Naive thymus-derived CD8-positive, alpha-beta T cell (primary cell): ENCODE measurements at places on chromosomes 16 and 17. TPM values are rescaled to one million over a fixed set of nuclear protein-coding genes. Genes with fewer than 3 reads are reported as not detected.

DNA sequence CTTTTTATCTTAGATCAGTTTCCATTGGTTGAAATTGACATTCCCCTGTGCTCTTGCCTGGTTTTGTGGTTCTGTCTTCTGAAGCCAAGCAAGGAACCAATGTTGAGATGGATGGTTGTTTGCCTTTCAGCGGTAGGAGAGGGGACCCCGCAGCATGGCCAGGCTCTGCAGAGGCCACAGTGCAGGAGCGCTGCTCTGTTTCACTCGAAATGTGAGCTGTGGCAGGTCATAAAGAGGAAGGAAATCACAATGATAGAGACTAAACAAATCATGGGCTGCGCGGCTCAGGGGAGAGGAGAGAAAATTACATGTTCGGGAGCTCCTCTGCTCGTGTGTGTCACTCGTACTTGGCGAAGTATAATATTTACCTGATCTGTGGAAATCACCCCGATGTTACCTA lies 148.2 kb downstream of the SNX29 start:
- H3K36me3 ChIP-seq = peaks cover 38% of the 10 kb centered on the region
- H3K27me3 ChIP-seq = no peaks in the 10 kb centered on the region
- H3K4me3 ChIP-seq = no peak overlapping the region
- peaks cover 42% of the 10 kb centered on the region for H3K4me1 ChIP-seq
- peak; percentile 20 for DNase-seq
- peak overlapping the region; percentile 86 for H3K27ac ChIP-seq

KRTAP4-4 gene
- not detected for total RNA-seq

DNA sequence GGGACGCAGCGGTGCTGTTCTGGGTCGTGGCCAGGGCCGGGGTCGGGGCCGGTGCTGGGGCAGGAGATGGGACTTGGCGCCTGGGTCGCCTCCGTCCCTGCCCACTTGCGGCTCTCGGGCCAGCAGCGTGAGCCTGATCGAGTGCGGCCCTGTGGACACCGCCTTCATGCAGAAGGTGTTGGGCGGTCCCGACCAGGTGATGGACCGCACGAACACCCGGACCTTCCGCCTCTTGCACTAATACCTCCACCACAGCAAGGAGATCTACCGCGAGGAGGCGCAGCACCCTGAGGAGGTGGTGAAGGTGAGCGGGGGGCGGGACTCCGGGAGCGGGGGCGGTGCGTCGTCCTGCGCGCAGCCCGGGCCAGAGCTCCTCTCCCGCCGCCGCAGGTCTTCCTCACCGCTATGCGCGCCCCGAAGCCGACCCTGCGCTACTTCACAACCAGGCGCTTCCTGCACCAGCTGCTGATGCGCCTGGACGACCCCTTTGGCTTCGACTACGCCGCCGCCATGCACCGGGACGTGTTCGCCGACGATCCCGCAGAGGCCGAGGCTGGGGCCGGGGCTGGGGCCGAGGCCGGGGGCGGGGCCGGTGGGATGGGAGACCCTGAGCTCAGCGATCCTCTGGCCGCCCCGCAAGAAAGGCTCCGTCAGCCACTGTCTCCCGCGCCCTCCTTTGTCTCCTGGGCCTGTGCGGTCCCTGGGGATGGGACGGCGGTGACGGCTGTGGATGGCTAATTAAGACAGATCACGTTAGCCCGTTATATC lies 4.5 kb upstream of the HSD17B1 start:
- peak overlapping the region; percentile 39 for H3K4me3 ChIP-seq
- H3K4me1 ChIP-seq = peaks cover 13% of the 10 kb centered on the region
- no peaks in the 10 kb centered on the region for H3K36me3 ChIP-seq
- DNase-seq = peak; percentile 74

NFATC3 gene
- 156 TPM for total RNA-seq

- peak overlapping the region; percentile 25 for H3K4me3 ChIP-seq
- peaks cover 38% of the 10 kb centered on the region for H3K4me1 ChIP-seq
- H3K27ac ChIP-seq = peak overlapping the region; percentile 78
- no peak for DNase-seq
- peaks cover 3% of the 10 kb centered on the region for H3K36me3 ChIP-seq
Measured at GRCh38 chr16:84724606-84725309, 25.0 kb downstream of the USP10 start.

GRCh38 chr17:76417499-76418143 lies 33.2 kb downstream of the SPHK1 start:
- H3K27me3 ChIP-seq = no peaks in the 10 kb centered on the region
- peak overlapping the region; percentile 92 for H3K27ac ChIP-seq
- H3K36me3 ChIP-seq = no peaks in the 10 kb centered on the region
- H3K4me3 ChIP-seq = no peak overlapping the region
- H3K4me1 ChIP-seq = peaks cover 17% of the 10 kb centered on the region

GRCh38 chr16:79717333-79718137 lies 117.0 kb upstream of the MAF start:
- H3K27ac ChIP-seq = no peak overlapping the region
- no peaks in the 10 kb centered on the region for H3K36me3 ChIP-seq
- H3K4me3 ChIP-seq = no peak overlapping the region
- H3K4me1 ChIP-seq = no peaks in the 10 kb centered on the region
- DNase-seq = no peak

- no peaks in the 10 kb centered on the region for H3K27me3 ChIP-seq
- peaks cover 2% of the 10 kb centered on the region for H3K36me3 ChIP-seq
- H3K27ac ChIP-seq = no peak overlapping the region
- H3K4me3 ChIP-seq = no peak overlapping the region
- peaks cover 26% of the 10 kb centered on the region for H3K4me1 ChIP-seq
- no peak for DNase-seq
Measured at GRCh38 chr17:45301674-45302073, 15.1 kb downstream of the MAP3K14 start.
